HEK293T (cell line): ENCODE measurements at places on chromosomes 6 and 20.

DNA sequence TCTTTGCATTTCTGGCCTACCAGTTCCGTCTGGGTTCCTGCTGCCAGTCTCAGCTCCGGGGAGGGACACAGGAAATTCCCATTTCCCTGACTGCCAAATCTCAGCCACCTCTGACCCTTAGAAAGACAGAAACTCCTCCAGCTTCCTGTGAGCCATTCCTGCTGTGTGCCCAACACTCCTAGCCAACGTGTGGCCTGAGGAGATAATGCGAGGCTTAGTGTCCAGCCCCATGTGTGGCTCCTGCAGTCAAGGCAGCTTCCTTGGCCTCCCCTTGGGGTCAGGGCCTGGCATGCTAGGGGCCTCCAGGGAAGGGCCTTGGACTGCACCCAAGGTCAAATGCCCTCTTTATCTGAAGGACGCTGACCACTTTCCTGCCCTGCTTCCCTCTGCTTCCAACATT, 45.1 kb downstream of the MAFB start:
- no peak for DNase-seq

DNA sequence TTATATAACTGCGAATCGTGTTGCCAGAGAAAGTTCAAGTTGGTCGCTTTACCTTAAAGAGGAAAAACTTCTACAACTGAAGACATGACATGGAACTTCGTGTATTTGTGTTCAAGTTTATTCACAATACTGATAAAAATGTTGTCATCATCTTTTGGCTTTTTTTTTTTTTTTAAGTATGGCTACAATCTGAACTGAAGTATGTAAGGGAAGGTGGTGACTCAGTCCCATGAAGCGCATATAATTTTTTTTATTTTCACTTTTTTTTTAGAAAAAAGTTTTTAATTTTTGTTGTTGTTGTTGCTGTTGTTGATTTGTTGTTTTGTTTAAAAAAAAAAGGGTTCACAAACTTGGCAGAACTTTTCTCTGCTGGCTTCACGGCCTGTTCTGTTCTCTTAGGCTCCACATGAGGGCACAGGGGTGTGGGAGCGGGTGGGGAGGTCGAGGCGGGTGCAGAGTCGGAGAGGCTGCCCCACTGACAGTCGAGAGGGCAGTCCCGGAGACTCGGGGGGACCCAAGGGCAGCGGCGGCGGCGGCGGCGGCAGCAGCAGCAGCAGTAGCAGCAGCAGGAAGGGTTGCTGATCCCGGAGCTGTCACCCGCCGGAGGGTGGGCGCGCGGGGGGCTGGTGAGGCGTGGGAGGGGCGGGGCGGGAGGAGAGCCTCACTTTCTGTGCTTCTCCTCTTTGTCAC, 17.0 kb downstream of the TFAP2A start:
- no peak for DNase-seq

- no peak for DNase-seq
Measured at GRCh38 chr6:159931112-159931511, 37.8 kb upstream of the IGF2R start.

DNA sequence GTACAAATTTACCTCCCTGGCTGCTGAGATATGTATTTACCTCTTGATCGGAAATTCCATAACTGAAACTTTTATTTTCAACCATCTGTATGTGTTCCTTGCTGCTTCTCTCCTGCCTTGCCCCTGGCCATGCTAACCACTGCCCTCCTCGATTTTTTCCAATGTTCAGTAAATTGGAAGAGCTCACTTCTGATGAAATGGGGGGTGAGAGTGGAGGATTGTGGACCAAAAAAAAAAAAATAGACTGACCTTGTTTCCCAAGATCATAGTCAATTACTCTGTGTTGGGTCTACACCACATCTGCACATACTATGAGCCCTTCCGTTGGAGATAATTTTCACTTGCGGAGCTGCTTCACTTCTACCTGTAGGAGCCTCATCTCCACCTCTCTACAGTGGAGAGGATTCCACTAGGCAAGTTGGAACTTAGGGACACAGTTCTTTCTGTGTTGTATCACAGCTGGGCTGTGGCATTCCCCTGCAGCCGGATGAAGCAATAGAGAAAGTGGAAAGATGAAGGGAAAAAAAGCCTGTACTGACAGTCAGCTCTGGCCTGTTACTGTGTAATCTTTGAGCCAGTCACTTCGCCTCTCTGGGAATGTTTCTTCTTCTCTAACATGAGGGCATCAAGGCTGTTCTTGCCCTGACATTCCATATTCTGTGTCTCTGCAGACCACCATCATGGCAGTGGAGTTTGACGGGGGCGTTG, 1.6 kb downstream of the PSMB9 start:
- DNase-seq = no peak

GRCh38 chr6:1629316-1629715, 19.6 kb downstream of the FOXC1 start:
- DNase-seq = no peak

DNA sequence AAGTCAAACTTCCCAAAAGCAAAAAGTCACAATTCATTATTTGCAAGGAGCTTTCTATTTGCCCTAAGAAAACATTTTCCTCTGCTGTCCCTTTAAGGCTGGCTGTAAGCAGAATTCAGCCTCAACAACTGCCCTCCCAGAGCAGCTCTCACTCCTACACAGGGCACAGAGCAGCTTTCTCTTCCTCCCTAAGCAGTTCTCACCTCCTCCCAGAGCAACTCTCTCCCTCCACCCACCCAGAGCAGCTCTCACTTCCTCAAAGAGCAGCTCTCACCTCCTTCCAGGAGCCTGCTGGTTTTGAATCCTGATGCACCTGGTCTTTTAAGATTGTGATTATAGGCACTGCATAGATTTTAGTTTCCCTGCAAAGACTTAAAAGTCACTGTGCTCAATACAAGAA, 120.6 kb upstream of the TMEM181 start:
- DNase-seq = no peak

- no peak for DNase-seq
Measured at GRCh38 chr6:108804956-108805355, 43.3 kb upstream of the ARMC2 start.

- no peak for DNase-seq
Measured at GRCh38 chr20:37154684-37155298, 24.3 kb upstream of the RPN2 start.
